ENCODE measurements at places on chromosomes 6 and 20. TPM values are rescaled to one million over a fixed set of nuclear protein-coding genes. Genes with fewer than 3 reads are reported as not detected.

The ZNF831 gene
- not detected for total RNA-seq

The SLC4A11 gene
- total RNA-seq, result 8.6 TPM

The COL19A1 gene
- total RNA-seq, result not detected

The ME1 gene
- 121 TPM for total RNA-seq

The PLAGL1 gene
- 0.70 TPM for total RNA-seq

The XKR7 gene
- total RNA-seq, result not detected

The ZDHHC14 gene
- 22.1 TPM for total RNA-seq

The HTR1E gene
- total RNA-seq, result not detected

The MAK gene
- 0.16 TPM for total RNA-seq
